ENCODE measurements at places on chromosomes 2 and 18.

DNA sequence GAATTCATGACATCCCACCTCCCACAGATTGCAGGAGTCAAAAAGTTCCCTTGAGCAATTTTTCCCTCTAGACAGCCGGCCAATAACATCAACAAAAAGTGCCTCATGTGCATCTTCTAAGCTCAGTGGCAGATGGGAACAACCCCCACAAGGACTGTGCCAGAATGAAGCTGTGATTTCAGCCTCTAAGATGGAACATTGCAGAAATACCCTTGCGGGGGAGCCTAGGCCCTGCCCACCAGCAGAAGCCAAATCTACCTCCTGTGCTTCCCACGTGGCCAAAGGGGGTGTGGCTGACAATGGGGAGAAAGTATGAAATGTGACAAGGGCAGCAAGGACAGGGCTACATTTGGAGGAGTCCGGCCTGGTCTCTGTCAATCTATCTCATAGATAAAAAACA is 482.3 kb downstream of the TGIF1 start:
- no peak for DNase-seq
- no peaks in the 10 kb centered on the region for H3K27me3 ChIP-seq
- H3K4me1 ChIP-seq, result no peaks in the 10 kb centered on the region
- no peak overlapping the region for H3K27ac ChIP-seq

DNA sequence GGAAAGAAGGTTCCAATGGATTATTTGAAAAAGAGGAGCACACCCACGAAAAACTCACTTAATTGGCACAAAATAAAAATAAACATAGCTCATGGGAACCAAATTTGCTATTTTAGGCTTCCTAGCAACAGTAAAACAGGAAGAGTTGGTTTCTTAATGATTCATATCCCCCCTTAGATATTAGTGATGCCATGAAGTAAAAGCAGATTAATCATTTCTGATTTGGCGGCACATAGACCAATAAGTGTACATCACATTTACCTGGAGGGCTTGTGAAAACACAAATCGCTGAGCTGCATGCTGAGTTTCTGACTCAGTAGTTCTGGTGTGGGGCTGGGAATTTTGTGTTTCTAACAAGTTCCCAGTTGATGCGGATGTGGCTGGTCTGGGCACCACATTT is 260.4 kb downstream of the SLC4A3 start:
- H3K27ac ChIP-seq, result no peak overlapping the region
- H3K4me1 ChIP-seq, result no peaks in the 10 kb centered on the region
- no peak overlapping the region for H3K4me3 ChIP-seq
- DNase-seq, result no peak

DNA sequence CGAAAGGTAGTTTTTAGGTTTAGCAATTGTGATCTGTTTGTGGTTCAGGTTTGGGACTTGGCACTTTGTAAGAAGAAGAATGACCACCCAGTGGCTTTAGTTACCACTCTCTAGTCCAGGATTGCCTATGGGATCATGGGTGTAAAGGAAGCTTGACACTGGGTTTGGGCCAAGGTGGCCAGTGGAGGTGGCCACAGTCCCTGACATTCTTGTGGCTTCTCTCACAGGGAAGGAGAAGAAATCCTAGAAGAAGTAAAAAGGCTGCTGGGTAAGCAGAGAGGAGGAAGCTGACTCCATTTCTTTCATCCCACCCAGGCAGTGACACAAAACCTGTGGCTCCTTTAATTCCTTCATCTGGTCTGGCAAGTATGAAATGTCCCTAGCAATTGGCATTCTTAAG is 394.7 kb downstream of the CLIP4 start:
- no peak overlapping the region for H3K4me3 ChIP-seq
- no peaks in the 10 kb centered on the region for H3K4me1 ChIP-seq
- H3K36me3 ChIP-seq, result no peaks in the 10 kb centered on the region

GRCh38 chr2:96839293-96839874 is 4.4 kb downstream of the ANKRD23 start:
- DNase-seq, result peak; percentile 82
- H3K27ac ChIP-seq, result no peak overlapping the region
- peaks cover 10% of the 10 kb centered on the region for H3K4me1 ChIP-seq
- peaks cover 13% of the 10 kb centered on the region for H3K36me3 ChIP-seq
- H3K4me3 ChIP-seq, result peak overlapping the region; percentile 38
- no peaks in the 10 kb centered on the region for H3K27me3 ChIP-seq

- no peak overlapping the region for H3K27ac ChIP-seq
- H3K36me3 ChIP-seq, result no peaks in the 10 kb centered on the region
- H3K4me1 ChIP-seq, result no peaks in the 10 kb centered on the region
- no peak overlapping the region for H3K4me3 ChIP-seq
Measured at GRCh38 chr18:63539904-63540510, 2.2 kb upstream of the SERPINB12 start.

- no peaks in the 10 kb centered on the region for H3K27me3 ChIP-seq
- no peak overlapping the region for H3K4me3 ChIP-seq
- H3K36me3 ChIP-seq, result no peaks in the 10 kb centered on the region
- DNase-seq, result no peak
- H3K27ac ChIP-seq, result no peak overlapping the region
Measured at GRCh38 chr18:46484971-46485370, 172.0 kb downstream of the LOXHD1 start.

- no peaks in the 10 kb centered on the region for H3K36me3 ChIP-seq
- H3K27me3 ChIP-seq, result no peaks in the 10 kb centered on the region
- no peak for DNase-seq
- no peak overlapping the region for H3K4me3 ChIP-seq
- no peaks in the 10 kb centered on the region for H3K4me1 ChIP-seq
- no peak overlapping the region for H3K27ac ChIP-seq
Measured at GRCh38 chr18:64983497-64984238, 767.1 kb upstream of the CDH7 start.

DNA sequence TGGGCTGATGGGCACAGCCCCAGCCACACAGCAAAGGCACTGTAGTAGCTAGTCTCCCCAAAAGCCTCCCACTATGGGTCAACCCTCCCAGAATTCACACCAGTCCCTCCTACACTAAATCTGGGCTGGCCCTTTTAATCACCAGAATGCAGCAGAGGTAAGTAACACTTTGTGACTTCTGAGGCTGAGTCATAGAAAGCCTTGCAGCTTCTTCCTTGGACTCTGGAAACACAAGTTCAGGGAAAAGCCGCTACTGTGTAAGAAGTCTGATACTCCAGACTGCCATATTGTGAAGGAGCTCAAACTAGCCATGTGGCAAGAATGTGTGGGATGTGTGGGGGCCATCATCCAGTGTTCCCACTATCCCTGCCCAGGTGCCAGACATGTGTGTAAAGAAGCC is 19.0 kb upstream of the SIX2 start:
- no peak overlapping the region for H3K27ac ChIP-seq
- no peaks in the 10 kb centered on the region for H3K36me3 ChIP-seq
- no peaks in the 10 kb centered on the region for H3K4me1 ChIP-seq
- no peak for DNase-seq
- no peak overlapping the region for H3K4me3 ChIP-seq
- H3K27me3 ChIP-seq, result peaks cover 3% of the 10 kb centered on the region

GRCh38 chr18:34627137-34627920 is 82.8 kb upstream of the DTNA start:
- H3K4me1 ChIP-seq, result no peaks in the 10 kb centered on the region
- H3K27ac ChIP-seq, result no peak overlapping the region
- H3K27me3 ChIP-seq, result peaks cover 2% of the 10 kb centered on the region
- no peaks in the 10 kb centered on the region for H3K36me3 ChIP-seq

- H3K27me3 ChIP-seq, result peaks cover under 1% of the 10 kb centered on the region
- H3K27ac ChIP-seq, result no peak overlapping the region
- peaks cover 6% of the 10 kb centered on the region for H3K4me1 ChIP-seq
Measured at GRCh38 chr2:58762176-58762781, 521.2 kb upstream of the FANCL start.

DNA sequence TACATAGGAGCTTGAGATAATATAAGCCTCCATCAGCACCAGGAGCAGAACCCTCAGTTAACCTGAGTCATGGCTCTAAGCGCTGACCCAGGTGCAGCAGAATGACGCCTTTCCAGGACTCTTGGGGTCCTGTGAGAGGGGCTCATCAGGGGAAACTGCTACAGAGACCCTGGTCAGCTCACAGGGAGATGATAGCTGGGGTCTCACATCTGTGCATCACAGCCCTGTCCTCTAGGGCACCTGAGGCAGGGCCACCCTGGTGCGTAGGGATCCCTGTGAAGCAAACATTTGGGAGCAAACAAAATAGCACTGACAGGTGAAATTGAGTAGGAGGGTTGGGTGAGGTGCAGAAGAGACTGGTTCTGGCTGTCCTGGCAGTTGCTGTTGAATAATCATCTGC is 219.2 kb downstream of the SH3RF3 start:
- H3K36me3 ChIP-seq, result no peaks in the 10 kb centered on the region
- DNase-seq, result no peak
- H3K27ac ChIP-seq, result no peak overlapping the region
- peaks cover 35% of the 10 kb centered on the region for H3K4me1 ChIP-seq

DNA sequence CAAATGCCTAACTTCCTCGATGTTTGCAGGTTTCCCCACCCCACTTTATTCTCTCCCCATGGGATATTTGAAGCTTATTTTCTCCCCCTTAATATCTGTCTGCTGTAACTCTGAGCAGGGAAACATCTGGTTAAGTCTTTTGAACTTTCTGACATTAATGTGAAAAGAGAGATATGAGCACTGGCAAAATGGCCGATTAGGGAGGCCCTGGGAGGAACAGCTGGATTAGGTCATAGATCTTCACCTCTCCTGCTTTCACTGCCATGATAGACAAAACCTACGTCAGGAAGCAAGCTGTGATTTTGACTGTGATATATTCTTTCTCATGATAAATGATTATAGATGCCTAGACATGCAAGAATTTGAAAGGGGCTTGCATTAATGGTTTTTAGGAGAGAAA is 43.6 kb downstream of the LYPD6B start:
- H3K27ac ChIP-seq, result no peak overlapping the region
- H3K4me1 ChIP-seq, result no peaks in the 10 kb centered on the region
- no peak overlapping the region for H3K4me3 ChIP-seq
- no peak for DNase-seq

- no peak overlapping the region for H3K27ac ChIP-seq
- no peak overlapping the region for H3K4me3 ChIP-seq
- H3K4me1 ChIP-seq, result no peaks in the 10 kb centered on the region
- no peaks in the 10 kb centered on the region for H3K36me3 ChIP-seq
Measured at GRCh38 chr2:175855794-175856453, 146.1 kb downstream of the LNPK start.

DNA sequence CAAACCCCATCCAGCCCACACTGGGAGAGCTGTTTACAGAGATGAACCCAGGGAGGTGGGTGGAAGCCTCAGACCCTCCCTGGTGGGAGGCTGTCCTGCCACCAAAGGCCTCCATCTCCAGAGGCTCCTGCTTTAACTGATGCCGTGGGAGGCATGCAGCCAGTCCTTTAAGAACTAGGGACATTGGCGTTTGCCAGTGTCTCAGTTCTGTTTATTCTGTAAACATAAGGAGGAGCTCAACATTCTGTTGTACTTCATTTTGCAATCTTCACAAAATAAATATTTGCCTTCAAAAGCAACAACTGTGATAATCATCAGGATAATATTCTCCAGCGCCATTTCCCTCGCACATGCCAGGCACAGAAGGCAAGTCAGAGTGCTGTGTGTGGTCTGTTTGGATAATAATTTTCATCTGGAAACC is 6.8 kb downstream of the EDAR start:
- H3K4me3 ChIP-seq, result no peak overlapping the region
- DNase-seq, result no peak
- peaks cover 15% of the 10 kb centered on the region for H3K4me1 ChIP-seq

- no peak for DNase-seq
- no peaks in the 10 kb centered on the region for H3K4me1 ChIP-seq
- no peak overlapping the region for H3K27ac ChIP-seq
- no peak overlapping the region for H3K4me3 ChIP-seq
- no peaks in the 10 kb centered on the region for H3K36me3 ChIP-seq
Measured at GRCh38 chr2:2800697-2801096, 469.6 kb upstream of the MYT1L start.

DNA sequence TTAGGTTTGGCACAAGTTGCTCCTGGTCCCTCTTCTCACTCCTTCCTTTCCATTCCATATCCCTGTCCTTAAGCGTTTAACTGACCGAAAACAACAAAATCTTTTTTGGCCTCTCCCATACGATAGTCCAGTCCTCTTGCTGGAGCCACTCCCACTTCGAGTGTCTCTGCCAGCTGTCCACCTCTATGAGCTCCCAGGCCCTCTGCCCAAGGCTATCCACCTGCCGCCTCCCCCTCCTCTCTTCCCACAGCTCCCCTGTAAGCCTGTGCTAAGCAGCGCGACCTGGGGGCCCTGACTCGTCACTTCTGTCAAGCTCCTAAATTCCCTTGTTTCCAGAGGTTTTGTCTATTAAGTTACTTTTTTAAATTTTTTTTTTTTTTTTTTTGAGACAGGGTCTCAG is 47.0 kb upstream of the FOSL2 start:
- H3K27me3 ChIP-seq, result no peaks in the 10 kb centered on the region
- no peak overlapping the region for H3K27ac ChIP-seq
- H3K4me3 ChIP-seq, result no peak overlapping the region
- no peak for DNase-seq

- H3K27ac ChIP-seq, result no peak overlapping the region
- no peak overlapping the region for H3K4me3 ChIP-seq
- no peaks in the 10 kb centered on the region for H3K27me3 ChIP-seq
- no peaks in the 10 kb centered on the region for H3K36me3 ChIP-seq
- DNase-seq, result no peak
Measured at GRCh38 chr2:214034417-214034816, 376.4 kb upstream of the VWC2L start.

GRCh38 chr2:226934546-226935201 is 98.8 kb downstream of the RHBDD1 start:
- DNase-seq, result no peak
- H3K27me3 ChIP-seq, result no peaks in the 10 kb centered on the region
- no peaks in the 10 kb centered on the region for H3K4me1 ChIP-seq
- peaks cover 26% of the 10 kb centered on the region for H3K36me3 ChIP-seq
- no peak overlapping the region for H3K27ac ChIP-seq

DNA sequence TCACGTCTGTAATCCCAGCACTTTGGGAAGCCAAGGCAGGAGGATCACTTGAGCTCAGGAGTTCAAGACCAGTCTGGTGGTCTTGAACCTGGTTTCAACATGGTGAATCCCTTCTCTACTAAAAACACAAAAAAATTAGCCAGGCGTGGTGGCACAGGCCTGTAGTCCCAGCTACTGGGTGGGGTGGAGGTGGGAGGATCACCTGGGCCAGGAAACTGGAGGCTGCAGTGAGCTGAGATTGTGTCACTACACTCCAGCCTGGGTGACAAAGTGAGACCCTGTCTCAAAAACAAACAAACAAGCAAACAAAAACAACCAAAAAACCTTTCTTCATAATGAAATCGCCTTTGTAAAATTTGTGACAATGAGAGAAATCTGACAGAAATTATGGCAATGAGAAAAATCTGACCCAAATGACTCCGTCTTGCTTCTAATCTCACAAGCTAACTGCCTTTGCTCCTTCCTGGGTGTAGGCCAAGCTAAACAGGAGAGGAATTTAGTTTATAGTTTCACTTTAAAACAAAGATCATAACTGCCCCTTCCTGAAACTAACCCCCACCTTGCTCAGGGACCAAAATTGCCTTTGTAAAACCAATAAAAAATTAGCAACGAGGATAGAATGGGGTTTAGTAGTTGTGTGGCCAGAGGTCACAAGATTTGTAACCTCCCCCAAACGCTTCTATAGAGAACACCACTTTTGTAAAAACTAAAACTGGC is 60.7 kb upstream of the KIF5C start:
- DNase-seq, result no peak
- no peaks in the 10 kb centered on the region for H3K36me3 ChIP-seq
- peaks cover 21% of the 10 kb centered on the region for H3K4me1 ChIP-seq
- H3K4me3 ChIP-seq, result no peak overlapping the region
- H3K27ac ChIP-seq, result peak overlapping the region; percentile 57
